Eye (tissue), 1 donor: ENCODE measurements at places on chromosomes 3 and 15.

- no peak for DNase-seq
Measured at GRCh38 chr3:55090291-55090690, 162.4 kb upstream of the LRTM1 start.

- DNase-seq, result no peak
Measured at GRCh38 chr15:28289694-28290463, 32.1 kb downstream of the HERC2 start.

DNA sequence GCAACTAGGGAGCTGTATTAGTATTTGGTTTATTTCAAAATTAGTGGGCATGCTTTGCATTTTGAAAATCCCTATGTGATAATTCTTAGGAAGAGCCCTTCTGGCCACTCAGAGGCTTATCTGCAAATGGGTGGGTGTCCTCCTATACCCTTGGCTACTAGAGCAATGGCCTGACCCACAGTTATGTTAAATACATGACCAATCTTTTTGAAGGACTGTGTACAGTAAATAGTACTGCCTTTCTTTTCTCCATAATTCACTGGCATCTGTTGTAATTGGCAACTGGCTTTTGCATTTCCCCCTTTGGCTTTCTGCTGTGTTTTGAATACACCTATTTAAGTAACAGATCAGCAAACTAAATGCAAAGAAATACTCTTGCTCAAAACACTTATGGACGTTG, 175.4 kb downstream of the ANXA2 start:
- DNase-seq, result no peak

GRCh38 chr3:71310359-71310979, 273.1 kb downstream of the FOXP1 start:
- DNase-seq, result peak; percentile 42
